ENCODE measurements at places on chromosomes 2 and 18.

DNA sequence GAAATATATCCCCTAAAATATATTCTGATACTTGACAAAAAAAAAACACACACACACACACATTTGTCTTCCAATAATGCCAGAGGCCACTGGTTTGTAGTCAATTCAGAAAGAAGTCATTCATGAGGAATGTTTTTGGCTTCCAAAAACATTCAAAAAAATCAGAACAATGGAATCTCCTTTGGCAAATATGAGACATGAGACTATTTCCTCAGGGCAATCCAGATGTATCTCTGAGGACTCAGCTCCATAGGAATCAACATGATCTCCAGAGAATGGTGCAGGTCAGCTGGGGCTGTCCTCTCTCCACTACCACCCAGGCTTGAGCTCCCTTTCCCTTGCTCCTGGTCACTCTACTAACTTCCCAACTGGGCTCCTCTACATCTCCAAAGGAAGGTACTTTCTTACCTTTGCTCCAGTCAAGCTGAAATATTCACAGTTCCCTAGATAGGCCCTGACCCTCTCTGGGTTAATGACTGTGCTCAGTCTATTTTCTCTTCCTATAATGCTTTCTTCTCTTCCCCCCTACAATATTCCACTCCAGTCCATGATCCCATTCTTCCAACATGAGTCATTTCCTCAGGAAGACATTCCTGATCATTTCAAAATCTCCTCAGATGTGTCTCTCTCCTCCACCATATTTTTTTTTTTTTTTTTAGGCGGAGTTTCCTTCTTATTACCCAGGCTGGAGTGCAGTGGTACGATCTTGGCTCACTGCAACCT lies 145.3 kb downstream of the C1D start:
- no peak for DNase-seq

GRCh38 chr2:216082805-216083204 lies 1.1 kb downstream of the TMEM169 start:
- no peak for DNase-seq

DNA sequence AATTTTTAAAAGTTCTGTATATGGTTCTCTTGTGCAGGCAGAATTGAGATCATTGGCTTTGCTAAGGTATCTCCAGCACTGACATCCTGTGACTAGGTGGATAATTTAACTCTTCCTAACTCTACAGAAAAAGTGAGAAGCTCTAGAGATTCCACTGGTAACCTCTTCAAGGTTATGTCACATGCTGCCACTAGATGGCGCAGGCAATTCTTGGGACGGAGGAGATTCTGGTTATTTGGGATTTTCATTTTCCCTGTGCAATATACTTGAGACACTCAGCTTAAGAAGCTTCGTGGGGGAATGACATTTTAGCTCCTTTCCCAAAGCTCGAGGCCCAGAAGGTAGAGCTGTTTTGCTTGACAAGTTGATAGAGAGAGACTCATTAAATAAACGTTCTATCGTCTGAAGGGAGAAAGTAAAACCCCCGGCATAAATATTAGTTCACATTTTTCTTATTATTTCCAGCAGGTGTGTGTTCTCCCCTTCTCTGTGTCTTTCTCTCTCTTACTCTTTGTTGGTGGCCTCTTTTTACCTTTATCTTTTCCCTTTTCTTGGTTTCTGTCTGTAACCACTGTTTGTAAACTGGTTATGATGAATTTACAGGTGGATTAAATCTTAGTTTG lies 26.6 kb upstream of the LANCL1 start:
- no peak for DNase-seq

DNA sequence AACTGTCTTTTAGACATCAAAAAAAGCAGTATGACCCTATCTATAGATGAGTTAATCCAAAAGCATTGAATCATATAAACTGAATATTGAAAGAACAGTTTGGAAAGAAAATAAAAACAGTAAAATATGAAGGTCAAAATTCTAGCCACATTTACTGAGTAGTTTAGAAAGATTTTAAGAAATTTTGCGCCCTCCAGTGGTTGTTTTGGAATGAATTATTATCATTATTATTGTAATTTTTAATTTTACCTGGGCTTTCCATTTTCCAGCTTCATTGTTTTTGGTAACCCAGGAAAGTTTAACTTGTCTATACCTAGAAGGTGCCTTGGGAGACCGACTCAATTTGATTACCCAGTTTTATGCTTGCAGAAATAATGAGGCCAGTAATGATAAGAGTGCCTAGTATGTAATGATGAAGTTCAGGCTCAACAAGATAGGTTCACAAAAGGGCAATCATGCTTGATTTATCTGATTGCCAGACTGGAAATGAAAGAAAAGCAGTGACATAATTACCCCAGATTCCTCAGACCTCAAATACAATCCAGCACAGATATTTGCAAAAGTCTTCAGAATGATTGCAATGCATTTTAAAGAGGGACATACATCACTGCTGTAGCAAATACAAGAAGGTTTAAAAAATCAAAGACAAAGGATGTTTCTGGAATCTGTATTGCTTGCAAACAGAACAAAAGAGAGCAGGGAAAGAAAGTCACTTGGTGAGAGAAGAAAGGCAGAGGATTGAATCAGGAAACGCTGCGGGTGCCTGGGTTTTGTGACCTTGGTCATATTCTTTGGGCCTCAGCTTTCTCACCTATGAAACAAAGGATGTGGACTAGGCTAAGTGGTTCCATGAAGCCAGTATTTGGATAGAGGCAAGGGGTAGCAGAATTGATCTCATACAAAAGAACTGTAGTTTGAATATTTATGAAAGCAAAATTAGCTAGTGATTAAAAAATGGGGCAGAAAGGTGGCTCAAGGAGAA lies 153.8 kb downstream of the MAP2 start:
- no peak for DNase-seq

GRCh38 chr2:35428548-35428947 lies 927.0 kb upstream of the CRIM1 start:
- DNase-seq, result no peak

- DNase-seq, result no peak
Observed at GRCh38 chr18:59853380-59853779, 46.4 kb upstream of the PMAIP1 start.

DNA sequence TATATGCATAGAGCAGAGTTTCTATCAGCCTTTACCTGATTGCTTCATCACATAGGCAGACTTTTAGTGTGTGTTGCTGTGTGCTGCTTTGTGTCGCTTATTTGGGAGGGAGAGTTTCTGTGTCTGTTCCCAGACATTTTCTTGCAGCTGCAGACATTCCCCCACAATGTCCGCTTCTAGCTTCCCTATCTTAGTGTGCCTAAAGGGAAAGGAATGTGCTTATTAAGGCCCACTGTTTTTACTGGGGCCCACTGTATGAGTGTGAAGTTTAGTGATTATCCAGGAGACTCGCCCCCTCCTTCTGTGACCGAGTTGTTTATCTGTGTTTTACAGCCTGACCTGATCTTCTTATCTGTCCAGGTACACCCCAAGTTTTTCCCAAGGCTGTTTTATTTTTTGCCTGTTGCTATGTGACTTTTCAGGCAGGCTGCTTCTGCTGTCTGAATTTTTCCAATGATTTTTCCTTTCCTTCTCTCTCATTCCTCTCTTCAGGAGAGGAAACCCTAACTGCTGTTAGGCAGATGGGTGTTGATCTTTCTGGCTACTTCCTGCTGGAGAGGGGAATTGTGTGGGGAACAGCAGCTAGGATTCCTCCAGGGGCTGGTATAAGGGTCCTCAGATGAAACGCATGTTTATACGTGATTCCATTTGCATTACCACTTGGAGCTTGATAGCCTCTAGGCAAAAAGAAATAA lies 47.6 kb downstream of the STK17B start:
- no peak for DNase-seq

DNA sequence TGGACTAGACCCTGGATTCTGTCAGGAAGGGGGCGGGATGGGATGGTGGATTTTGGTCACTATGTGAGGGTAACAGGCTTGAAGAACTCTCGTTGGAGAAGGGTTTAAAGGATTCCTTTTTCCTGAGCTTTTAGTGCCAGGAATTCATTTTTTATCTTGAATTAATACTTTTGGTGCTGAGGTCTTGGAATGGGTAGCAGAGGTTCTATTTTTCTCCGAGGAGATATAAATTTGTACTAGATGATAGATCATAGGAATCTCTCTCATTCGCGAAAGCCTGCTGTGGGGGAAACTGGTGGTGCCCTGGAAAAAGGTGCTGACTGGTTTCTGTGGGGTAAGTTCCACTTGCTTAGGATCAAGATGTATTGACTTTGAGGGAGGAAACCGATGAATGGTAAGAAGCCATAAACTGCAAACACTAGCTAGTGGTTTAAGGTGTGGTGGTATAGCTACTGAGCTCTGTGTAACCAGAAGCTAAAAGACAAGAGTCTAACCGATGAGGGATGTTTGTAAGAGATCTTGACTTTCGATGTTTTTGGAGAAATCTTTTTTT lies 706 bp downstream of the AGPS start:
- DNase-seq, result no peak

GRCh38 chr2:12326449-12327190 lies 390.1 kb upstream of the TRIB2 start:
- no peak for DNase-seq

DNA sequence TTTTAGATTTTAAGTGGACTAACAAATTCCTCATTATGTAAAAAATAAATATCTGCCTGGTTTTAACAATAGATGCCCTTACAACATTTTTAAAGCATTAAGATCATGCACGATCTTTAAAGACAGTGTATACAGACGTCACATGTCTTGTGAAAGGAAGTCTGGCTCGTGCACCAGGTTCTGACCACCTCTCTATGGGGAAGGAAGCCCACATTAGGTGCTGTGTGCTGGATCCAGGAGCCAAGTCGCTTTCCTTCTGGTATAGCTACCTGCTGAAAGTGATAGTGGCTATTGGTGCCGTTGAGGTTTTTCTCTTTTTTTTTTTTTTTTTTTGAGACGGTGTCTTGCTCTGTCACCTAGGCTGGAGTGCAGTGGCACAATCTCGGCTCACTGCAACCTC lies 116.5 kb downstream of the NCK2 start:
- DNase-seq, result no peak

- no peak for DNase-seq
Observed at GRCh38 chr2:173669271-173669853, 295.8 kb downstream of the SP3 start.

DNA sequence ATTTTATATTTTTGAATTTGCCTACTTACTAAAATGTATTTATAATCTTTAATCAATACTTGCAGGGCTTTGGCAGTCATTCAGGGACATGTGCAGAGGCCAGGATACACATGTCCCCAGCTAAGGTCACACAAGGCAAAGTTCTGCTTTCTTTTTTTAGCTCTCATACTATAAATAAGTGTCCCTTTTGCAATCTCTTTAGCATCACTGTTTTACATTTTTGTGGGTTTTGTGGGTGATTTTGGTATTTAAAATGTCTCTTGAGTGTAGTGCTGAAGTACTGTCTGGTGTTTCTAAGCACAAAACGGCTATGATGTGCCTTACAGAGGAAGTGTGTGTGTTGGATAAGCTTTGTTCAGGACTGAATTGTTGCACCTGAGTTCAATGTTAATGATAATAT lies 309.0 kb upstream of the GULP1 start:
- DNase-seq, result no peak

DNA sequence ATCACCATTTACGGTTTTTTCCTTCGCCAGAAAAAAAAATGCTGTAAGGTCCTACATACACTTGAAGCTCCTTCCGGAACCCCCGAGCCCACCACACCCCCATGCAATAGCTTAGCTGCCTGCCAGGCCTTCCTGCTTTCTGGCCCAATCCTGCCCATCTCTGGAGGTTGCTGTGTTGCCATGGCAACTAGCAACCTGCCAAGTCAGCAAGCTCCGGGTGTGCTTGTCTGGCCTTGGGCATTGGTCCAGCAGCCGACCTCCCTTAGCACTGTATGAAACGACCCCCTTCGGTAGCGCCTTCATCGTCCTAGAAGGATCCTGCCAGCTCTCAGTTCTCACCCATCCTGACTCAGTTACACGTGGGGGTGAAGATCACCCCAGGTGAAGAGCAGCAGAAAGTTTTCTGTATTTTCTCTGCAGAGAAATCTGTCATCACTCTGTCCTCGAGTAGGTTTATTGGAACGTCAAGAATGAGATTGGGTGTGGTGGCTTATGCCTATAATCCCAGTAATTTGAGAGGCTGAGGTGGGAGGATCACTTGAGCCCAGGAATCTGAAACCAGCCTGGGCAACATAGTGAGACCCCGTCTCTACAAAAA lies 47.4 kb upstream of the MTCL1 start:
- no peak for DNase-seq

GRCh38 chr18:46407486-46408166 lies 249.4 kb downstream of the LOXHD1 start:
- DNase-seq, result no peak

- DNase-seq, result no peak
Observed at GRCh38 chr18:78905334-78905733, 74.3 kb upstream of the SALL3 start.

GRCh38 chr2:96083064-96083939 lies 33.1 kb downstream of the ADRA2B start:
- DNase-seq, result no peak

GRCh38 chr2:177000061-177000714 lies 212.4 kb upstream of the HNRNPA3 start:
- no peak for DNase-seq

Measured in activated CD4-positive, alpha-beta T cell treated with anti-CD3 and anti-CD28 coated beads, Interleukin-2, amount 50 U/mL, for 4 hours (primary cell).